T-cell (primary cell): ENCODE measurements at places on chromosomes 5 and 9. TPM values are rescaled to one million over a fixed set of nuclear protein-coding genes. Genes with fewer than 3 reads are reported as not detected.

The IFNK gene
- not detected for total RNA-seq

The FABP6 gene
- total RNA-seq: not detected

GRCh38 chr5:139658501-139658927 is 10.4 kb downstream of the CXXC5 start:
- DNase-seq: no peak

DNA sequence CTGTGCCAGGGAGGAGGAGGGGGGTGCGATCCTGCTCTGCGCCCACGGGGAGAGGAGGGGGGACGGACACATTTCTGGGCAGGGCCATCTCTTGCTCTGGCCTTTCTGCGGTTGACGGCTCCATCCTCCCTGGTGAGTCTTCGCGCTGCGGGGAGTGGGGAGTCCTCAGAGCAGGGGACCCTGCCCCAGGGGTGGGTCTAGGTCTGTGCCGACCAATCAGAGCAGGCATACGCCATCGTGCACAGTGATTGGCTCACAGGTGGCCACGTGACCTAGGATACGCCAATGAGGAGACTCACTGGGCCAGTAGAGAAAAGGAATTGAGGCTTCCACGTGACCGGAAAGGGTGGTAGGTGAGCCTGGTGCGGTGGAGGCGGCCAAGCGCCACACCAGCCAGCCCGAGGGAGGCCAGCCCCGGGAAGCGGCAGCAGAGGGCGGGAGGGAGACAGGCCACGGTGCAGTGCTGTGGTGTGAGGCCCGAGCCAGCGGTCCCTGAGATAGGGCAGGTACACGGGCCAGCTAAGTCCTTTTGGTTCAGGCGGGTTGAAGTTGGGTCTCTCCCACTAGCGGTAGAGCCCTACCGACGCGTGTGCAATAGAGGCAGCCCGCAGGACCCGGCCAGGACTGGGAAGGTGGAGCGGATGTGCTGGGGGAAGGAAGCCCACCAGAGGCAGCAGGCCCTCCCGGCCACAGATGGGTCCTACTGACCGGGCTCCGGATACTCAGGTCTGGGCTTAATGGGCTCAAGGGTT is 65.2 kb upstream of the RNF130 start:
- DNase-seq: no peak

The ROR2 gene
- 0.28 TPM for total RNA-seq

The TMC1 gene
- total RNA-seq: not detected

- no peak for DNase-seq
Observed at GRCh38 chr9:124852121-124852828, 985 bp upstream of the WDR38 start.

DNA sequence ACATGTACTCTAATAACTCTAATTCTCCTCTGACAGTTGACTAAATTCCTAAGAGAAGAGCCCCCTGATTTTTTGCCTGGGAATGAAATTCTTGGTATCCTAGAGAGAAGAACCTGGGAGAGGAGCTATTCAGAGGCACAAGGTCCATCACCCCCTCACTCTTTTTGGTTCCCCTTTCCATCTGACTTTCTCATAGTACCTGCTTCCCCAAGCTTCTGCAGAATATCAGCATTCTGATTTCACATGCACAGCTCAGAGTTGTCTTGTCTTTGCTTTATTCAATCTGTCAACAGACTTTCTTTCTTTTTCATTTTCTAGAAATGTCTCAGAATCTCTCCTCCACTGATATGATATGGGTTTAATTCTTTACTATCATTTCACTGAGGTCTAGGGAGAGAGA is 141.5 kb upstream of the FBXL17 start:
- no peak for DNase-seq

The TAL2 gene
- not detected for total RNA-seq

The DOCK8 gene
- 173 TPM for total RNA-seq

DNA sequence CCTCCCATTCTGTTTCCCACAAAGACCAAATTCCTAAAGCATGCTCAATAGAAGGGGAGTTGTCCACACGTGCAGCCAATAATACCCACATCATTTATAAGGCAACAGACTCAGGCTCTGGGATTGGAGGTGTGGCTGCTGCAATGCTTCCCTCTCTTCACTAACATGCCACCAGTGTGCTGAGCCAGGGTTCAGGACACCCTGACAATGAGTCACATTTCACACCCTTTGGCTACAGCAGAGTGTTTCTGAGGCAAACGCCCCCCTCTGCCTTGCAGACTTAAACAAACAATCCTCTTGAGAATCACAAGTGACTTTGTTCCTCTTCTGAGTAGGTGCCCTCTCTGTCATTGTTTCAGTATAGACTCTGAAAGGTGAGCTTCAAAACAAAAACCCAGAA is 189.3 kb upstream of the TLE4 start:
- no peak for DNase-seq

The GPSM1 gene
- 8.6 TPM for total RNA-seq

DNA sequence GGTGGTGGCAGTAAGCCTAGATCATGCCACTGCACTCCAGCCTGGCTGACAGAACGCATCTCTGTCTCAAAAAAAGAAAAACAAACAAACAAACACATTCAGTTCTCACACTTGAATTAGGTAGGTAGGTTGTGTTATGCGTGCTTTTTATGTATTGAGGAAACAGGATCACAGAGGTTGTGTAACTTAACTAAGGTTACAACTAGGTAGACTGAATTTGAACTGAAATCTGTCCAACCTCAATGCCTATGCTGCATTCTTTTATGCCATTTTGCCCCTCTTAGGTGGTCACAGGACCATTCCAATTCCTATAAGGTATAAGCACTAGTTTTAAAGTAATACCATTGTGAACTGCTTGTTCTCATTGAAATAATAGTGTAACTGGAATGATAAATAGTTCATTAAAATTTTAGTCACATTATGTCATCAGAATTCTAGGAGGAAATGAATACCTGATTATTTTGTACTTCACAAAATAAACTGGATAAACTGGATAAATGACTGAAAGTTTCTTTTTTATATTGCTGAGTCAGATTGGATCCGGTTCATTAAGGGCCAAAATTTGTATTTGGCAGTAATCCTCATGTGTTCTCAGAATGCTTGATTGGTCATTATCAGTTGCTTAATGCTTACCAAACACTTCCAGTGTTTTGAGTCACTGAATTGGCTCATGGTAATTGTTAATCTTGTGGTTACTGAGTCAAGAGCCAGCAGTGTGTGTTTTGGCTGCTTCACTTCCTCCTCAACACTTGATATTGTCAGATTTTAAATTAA is 7.1 kb downstream of the UBAP1 start:
- no peak for DNase-seq

DNA sequence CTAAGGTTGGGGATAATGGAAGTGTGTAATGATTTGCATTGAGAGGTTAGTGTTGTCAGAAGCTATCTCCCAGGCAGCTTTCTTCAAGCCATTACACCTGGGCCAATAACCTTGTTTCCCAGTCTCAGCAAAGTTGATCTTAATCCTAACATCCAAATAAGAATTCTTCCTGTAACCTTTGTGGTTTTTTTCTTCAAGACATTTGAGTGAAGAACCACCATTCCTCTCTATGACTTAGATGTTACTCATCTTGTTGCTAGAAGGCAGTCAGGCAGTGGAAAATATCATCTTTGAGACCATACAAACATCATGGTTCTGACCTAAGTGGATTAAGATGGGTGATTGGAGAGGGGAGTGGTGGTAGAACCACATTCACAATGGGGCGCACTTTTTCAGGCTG is 103.5 kb downstream of the NDUFAF2 start:
- no peak for DNase-seq

DNA sequence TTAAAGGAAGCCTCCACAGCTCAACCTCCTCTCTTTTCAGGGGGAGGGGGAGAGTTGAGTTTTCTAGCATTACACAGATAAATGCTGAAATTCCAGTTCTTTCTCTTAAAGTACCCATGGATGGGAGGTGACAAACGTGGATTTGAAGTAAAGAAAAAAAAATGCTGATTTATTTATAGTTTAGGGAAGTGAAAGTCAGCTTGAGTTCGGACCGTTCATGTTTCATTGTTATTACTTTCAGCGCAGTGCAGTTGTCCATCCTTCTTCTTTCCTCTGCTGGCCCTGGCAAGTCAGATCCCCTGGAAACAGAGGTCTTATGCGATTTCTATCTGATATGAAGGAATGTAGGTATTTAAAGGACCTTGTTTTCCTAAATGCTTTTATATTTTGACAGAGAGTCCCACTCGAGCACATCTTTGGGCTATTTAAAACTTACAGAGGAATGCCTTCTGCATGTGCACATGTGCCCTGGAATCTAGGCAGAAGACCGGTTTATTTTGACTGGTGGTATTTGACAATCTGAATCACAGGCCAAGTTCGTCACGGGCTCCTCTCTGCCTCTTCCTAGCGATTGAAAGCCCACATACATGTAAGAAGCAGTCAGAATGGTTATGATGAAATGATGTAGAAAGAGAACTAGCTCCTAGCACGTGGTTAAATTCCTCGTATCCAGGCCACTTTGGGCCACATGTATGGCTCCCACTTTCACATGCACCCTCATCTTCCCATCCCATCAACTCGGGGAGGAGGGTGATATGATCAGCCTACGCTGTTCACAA is 385.2 kb upstream of the KLF4 start:
- DNase-seq: no peak

DNA sequence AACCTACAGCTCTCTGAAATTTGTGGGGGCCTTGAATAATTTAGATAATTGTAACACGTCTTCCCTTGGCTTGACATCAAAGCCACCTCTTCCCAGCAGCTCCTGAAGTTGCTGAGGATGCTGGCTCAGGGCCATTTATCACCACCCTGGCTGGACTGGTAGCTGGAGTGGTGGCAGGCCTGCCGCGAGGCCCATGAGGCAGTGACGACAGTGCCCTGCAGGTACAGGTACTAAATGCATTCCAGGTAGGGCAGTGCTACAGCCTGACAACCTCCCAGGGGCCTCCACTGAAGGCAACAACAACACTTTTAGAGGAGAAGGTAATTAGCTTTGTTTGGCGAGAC is 270.2 kb upstream of the KLF4 start:
- DNase-seq: no peak

- no peak for DNase-seq
Observed at GRCh38 chr5:55665065-55665464, 47.1 kb downstream of the SLC38A9 start.

The TAF11L5 gene
- not detected for total RNA-seq

- no peak for DNase-seq
Observed at GRCh38 chr5:7436521-7436920, 40.6 kb downstream of the ADCY2 start.

- no peak for DNase-seq
Observed at GRCh38 chr9:114172981-114173833, 17.9 kb downstream of the COL27A1 start.

The PCDHB8 gene
- not detected for total RNA-seq

DNA sequence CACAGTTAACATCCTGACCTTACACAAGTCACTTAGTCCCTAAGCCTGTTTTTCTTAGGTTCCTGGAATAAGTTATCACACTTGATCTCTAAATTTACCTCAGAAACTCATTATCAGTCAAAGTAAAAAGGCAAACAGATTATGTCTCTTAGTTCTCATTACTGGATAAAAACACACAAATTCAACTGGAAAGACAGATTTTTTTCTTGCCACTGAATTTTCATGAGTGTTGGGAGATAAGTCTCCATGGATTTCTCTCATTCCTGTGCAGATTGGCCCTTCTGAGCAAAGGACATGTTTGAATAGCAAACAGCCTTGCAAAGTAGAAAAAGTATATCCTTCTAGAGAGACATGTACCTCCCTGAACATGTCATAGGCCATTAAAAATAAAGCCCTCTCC is 10.2 kb downstream of the SPATA9 start:
- no peak for DNase-seq

GRCh38 chr5:8949908-8950307 is 596.0 kb downstream of the SEMA5A start:
- no peak for DNase-seq

DNA sequence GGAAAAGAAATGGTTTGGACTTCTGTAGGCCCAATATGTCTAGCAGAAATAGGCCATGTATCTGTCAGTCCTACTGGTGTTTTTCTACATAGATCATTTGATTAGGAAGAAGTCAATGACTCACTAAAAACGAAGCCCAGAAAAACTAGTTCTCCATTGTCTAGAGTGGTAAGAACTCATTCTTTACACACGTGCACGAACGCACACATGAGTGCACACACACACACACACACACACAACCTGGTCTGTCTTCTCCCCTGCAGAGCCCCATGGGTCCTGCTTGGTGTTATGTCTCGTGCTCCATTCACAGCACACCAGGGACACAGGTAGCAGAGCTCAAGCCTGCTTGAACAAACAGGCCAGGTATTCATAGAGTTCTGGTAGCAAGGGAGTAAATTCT is 14.9 kb upstream of the FCN1 start:
- DNase-seq: no peak

GRCh38 chr5:3615217-3615616 is 19.6 kb downstream of the IRX1 start:
- DNase-seq: no peak
